Activated CD4-positive, alpha-beta T cell treated with anti-CD3 and anti-CD28 coated beads for 24 hours (primary cell): ENCODE measurements at places on chromosomes 4 and X.
A peak's percentile ranks its signal among the peaks of the same experiment; 100 is the strongest.

DNA sequence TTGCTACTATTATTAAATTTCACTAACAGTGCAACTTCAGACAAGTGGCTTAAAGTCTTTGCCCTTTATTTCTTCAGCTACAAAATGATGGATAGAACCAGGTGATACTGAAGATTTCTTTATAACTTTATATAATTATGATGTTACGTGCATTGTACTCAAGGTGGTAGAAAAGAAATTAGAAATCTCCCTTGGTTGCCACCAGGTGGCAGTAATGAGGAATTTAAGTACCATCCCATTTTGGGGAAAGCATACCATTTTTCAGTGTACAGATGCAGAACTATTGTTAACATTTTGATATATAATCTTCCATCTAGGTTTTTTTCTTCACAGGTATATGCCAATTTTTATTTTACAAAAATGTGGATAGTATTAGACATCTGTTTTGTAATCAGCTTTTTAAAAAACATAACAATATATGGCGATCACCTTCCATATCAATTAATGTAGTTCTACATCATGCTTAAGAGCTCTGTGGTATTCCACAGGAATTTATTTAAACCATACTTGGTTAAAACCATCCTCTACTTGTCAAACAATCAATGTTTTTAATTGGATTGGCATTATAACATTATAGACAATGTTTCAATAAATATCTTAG lies 37.7 kb upstream of the RAB33B start:
- no peak for DNase-seq

DNA sequence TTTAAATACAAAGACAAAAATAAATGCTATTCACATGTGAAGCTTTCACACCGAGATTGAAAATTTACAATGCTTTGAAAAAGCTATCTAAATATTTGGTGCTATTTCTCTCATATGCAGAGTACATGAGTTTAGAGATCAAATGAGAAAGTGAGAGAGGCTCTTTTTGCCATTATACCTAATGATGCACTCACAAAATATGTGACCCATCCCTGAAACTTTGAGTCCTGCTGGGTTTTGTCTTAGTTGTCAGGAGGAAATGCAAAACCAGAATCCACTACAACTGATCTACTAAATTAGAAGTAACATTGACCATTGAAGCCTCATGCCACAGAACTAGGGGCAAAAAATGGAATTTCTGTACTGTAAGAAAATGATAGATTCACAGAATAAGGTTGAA lies 251.7 kb downstream of the MAPK10 start:
- no peak for DNase-seq

- DNase-seq, result no peak
These were observed 102.6 kb downstream of the IQCM start for GRCh38 chr4:149713031-149713430.

- no peak for DNase-seq
These were observed 12.3 kb downstream of the GEMIN8 start for GRCh38 chrX:14017399-14017798.

GRCh38 chr4:74942251-74942917 lies 9.5 kb downstream of the PARM1 start:
- no peak for DNase-seq

- DNase-seq, result no peak
These were observed 38.5 kb downstream of the APBB2 start for GRCh38 chr4:41175794-41176193.

- DNase-seq, result peak; percentile 4
These were observed 103.5 kb downstream of the LDB2 start for GRCh38 chr4:16794816-16795445.

- DNase-seq, result no peak
These were observed 23.7 kb downstream of the FAT1 start for GRCh38 chr4:186699881-186700397.

- DNase-seq, result no peak
These were observed 141.4 kb downstream of the STK32B start for GRCh38 chr4:5192678-5193077.

DNA sequence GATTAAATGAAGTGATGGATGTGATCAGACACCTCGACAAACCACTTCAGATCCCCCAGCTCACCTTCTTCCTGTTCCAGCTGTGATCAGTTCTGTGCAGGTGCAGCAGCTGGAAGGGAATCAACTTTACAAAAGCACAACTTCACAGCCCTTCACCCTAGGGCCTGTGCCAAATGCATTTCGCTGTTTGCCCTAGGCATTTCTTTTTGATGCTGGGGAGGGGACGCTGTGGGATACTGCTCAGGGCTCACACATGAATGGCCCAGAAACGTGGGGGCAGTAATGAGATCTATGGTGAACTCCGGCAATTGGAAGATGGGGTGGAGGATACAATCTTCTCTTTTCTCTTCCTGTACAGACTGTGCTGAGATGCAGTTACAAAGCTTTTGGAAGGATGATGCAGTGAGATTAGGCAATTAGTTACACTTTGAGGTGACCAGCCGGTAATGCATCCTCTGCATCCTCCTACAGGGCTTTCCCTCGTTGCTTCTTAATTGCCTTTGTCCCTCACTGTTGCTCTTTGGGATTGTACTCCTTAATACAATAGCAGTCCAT lies 215.1 kb upstream of the PITX2 start:
- DNase-seq, result no peak

- DNase-seq, result no peak
These were observed 24.9 kb upstream of the HUWE1 start for GRCh38 chrX:53711436-53711835.

- DNase-seq, result no peak
These were observed 85.9 kb downstream of the ARSJ start for GRCh38 chr4:113893546-113893945.

DNA sequence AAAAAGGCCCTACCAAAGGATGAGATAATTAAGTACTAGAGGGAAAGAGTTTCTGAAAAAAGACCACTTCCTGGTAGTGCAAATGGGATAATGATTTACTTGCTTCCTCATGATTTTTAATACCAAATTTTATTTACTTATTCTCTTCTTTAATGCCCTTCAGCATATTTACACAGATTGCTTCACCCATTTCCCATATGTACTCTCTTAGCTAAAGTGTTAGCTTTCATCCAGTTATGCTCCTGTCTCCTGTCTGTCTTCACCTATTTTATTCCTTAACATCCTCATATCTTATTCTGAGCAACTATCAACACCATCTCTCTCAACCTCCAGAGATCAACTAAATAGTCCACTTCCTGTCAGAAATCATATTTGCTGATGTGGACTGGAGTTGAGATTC lies 183.2 kb upstream of the HS3ST1 start:
- no peak for DNase-seq

DNA sequence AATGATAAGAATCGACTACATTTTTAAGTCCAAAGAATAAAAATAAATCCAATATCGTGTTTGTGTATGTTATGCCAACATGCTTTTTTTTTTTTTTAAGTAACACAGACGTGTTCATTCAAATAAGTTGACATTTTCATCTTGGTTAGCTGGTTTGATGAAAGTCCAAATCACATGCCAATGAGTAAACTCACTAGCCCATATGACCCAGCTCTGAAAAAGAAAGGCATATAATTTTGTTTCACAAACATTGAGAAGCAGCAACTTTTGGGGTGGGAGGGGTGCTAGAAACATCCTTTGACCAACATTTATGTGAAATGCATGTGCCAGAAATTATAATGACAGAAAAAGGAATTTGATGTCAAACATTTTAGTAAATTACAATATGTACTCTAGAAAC lies 61.6 kb upstream of the SPP1 start:
- no peak for DNase-seq
